Stimulated activated CD4-positive, alpha-beta T cell treated with anti-CD3 and anti-CD28 coated beads, TNF-alpha, amount 100 ng/mL, for 4 hours (primary cell): ENCODE measurements at places on chromosomes 16 and 17.

- no peak for DNase-seq
Observed at GRCh38 chr17:46044286-46044928, 45.4 kb downstream of the STH start.

DNA sequence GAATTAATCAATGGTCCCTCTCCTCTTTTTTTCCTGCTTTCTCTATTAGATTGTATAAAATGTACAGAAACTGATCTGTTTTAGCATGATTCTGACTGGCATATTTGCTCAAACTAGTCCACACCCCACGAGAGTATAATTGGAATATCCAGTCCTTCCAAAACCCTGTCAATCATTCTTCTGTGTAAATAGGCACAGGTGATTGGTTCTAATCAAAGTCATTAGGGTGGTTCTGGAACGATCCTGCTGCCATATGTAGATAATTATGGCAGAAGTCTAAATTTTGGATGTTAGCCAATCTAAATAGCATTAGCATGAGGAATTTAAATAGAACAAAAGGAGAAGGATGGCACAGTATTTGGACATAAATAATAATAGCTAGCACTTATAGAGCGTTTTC lies 165.7 kb downstream of the SHISA6 start:
- no peak for DNase-seq

DNA sequence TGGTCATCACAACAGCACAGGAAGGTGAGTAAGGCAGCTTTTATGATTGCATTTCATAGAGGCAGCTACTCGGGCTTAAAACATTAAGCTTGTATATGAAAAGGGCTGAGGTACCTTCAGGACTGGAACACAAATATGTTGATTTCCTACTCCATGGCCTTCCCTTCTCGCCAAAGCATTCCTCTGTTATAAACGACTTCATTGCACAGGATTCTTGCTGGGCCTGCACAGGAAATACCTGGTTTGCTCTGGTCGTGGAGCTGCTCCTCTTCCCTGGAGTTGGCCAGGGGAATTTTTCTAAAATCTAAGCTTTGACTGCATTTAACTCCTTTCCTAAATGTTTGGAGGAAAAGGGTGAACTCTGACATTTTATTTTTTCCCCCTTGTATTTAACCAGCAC lies 49.0 kb downstream of the CHD9 start:
- DNase-seq: no peak

DNA sequence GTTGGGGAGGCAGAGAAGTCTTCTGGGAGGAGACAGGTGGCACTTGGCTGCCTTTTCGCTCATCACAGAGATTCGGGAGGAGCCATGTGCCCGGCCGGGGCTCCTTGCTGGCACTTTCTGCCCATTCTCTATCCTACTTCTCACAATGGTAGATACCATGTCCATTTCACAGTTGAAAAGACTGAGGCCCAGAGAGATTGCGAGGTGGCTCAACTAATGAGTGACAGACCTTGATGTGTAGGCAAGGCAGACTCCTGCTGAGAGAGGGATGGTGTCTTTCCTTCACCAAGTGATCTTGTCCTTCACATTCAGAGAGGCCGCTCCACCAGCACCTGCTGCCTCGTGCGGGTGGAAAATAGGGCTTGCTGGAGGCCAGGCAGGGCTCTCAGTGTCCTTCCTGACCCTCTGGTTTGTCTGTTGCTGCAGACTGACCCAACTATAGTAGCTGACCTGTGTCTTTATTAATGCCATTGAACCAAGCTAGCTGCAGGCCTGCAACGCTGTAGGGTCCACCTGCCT lies 42.1 kb downstream of the MPRIP start:
- DNase-seq: no peak

GRCh38 chr17:45021607-45022287 lies 29.7 kb downstream of the DCAKD start:
- peak; percentile 49 for DNase-seq

- no peak for DNase-seq
Observed at GRCh38 chr16:27776556-27777225, 226.7 kb downstream of the KATNIP start.

- DNase-seq: no peak
Observed at GRCh38 chr16:9381905-9382304, 290.5 kb downstream of the HAPSTR1 start.

DNA sequence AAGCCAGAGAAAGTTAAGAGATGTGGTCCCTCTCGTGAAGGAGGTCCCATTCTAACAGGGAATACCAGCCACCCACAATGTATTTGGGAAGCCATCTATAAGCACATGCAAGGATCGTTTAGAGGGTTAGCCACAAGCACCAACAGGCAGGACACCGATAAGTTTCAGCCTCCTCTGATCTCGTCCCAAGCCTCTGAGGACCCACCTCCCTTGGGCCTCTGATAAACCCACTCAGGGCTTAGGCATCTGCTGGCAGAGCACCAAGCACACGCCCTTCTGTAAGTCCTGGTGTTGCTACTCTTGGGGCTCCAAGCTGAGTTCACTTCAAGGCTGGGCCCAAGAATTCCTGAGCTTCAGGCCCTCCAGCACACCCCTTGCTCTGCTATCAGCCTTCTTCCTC lies 5.4 kb upstream of the PNPO start:
- no peak for DNase-seq

- DNase-seq: no peak
Observed at GRCh38 chr17:37648555-37648954, 5.3 kb upstream of the DDX52 start.

DNA sequence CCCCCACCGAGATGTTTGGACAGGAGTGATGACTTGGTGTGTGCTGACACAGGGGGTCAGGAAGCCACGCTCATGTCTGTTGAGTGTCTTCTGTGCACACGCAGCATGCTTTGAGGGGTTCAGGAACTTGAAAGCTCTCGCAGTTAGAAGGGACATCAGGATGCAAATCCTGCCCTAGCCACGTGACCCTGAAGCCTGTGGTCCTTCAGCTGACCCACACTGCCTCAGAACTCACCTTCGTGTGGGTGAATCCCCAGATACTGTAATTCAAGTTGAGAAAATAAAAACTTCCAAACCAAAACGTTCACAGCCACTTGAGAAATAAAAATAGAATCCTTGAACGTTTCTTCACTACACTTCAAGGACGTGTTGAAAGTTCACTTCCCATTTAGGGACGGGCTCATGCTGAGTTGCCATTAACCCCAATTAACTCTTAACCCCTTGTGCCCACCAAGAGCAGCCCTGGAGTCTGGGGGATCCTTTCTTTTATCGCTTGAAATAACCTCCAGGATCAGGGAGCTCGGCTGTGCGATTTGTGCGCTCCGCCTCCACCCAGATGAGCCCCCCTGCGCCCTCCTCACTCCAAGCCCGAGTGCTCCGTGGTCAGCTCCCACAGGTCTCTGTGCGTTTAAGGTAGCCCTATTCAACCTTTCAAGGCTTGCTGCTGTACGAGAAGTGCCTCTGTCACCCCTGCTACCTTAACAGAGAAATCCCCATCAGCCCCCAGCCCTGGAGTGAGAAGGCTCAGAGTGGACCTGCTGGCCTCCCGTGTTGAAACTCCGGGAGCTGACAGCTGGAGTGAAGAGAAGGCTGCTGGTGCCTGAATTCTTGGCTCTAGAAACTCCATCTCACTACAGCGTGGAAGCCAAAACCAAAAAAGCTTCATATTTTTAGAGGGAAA lies 36.2 kb upstream of the NAT9 start:
- no peak for DNase-seq

DNA sequence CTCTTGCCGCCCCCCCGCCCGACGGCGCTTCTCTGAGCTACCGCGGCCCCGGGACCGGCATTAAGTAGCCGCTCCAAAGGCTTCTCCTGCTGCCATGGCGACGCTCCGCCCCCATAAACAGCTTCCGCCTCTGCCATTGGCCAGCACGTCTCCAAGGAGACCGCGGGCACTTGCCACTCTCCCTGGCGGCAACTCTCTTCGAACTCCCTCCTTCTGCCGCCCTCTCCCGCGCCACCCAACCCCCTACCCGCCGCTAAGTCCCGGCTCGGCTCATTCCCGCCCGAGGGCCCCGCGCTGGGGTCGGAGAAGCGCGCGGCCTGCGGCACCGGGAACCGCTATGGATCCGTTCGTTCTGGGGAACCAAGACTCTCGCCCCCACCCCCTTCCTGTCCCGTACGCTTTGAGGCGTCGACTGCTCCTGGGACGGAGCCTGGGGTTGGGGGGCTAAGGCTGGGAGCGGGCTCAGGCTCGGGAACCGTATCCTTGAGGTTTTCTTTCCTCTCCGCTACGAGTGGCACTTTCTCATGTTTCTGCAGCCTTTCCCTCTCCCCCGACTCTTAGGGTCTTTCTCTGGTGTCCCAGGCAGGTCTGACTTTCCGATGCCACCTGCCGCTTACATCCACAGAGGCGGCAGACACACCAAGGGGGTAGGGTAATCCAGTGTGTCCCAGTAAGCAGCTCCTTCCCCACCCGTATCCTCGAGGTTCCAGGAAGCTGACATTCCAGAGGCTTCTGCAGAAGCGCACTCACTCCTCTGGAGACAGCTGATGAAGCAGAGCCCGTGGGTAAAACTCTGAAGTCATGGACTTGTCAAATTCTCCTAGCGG lies at the start of gene FOXJ1:
Gene FOXJ1, minus strand, starts transcription at position 34 of the 827 bp plus-strand sequence. CDS start 850 bp downstream, outside the sequence.
- peak; percentile 82 for DNase-seq

DNA sequence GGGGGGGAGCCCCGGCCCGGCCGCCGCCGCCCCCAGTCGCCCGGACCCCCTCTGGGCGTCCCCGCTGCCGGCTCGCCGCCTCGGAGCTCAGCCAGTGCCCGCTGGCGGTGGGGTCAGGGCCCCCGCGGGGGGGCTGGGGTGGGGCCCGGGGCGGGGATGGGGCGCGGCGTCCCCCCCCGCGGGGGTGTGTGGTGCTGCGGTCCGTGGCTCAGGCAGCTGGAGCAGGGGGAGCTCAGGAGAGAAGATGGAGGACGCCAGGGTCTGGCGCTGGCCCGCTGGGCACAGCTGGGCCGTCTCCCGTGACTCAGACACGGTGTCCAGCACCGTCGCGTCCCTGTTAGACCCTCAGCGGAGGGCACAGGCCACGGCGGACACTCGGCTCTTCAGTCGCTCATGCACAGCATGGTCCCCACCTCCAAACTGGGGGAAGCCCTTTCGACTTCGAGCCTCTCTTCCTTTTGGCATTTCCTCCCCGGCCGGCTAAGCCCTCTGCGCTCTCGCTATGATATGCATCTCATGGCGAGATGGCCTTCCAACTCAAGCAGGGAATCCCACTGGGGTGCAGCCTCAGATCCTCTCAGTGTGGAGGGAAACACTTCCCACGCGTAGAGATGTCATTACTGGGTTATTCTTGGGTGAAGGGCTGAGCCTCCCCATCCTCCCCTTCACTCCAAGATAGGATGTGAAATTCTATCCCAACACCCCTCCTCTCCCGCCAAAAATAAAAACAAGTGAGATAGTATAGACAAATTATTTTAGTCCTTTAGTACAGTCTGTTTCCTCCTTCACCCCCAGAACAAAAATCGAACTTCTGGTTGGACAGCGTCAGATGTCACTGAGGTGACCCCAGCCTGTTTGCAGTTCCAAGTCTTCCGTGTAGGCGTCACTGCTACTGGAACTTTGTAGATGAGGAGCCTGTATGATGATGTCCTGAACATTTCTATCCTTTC lies 522 bp upstream of the VEZF1 start:
- no peak for DNase-seq

DNA sequence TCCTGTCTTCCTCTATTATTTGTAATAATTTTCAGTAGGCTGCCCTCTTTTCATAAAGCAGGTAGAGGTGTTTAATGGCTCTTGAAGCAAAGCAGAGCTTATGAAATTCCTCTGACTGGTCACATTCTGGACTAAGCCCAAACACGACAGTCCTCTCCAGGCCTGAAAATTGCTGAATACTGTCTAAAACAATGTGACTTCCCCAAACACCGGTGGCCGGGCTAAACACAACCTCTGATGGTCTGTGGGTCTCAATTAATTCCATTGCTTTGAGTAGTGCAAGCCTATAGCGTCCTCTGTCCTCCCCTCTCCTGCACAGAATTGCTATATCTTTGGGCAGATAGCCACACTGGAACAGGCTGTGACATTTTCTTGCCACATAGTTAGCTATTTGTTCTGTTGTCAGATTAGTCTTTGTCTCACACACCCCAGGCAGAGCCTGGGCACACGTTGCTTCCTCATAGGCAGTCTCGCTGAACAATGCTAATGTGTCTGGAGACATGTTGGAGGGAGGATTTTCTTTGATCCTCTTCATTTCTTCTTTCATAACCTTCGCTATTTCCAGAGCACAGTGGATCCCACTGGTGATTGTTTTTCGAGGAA lies 10.8 kb upstream of the SLFN12L start:
- no peak for DNase-seq

DNA sequence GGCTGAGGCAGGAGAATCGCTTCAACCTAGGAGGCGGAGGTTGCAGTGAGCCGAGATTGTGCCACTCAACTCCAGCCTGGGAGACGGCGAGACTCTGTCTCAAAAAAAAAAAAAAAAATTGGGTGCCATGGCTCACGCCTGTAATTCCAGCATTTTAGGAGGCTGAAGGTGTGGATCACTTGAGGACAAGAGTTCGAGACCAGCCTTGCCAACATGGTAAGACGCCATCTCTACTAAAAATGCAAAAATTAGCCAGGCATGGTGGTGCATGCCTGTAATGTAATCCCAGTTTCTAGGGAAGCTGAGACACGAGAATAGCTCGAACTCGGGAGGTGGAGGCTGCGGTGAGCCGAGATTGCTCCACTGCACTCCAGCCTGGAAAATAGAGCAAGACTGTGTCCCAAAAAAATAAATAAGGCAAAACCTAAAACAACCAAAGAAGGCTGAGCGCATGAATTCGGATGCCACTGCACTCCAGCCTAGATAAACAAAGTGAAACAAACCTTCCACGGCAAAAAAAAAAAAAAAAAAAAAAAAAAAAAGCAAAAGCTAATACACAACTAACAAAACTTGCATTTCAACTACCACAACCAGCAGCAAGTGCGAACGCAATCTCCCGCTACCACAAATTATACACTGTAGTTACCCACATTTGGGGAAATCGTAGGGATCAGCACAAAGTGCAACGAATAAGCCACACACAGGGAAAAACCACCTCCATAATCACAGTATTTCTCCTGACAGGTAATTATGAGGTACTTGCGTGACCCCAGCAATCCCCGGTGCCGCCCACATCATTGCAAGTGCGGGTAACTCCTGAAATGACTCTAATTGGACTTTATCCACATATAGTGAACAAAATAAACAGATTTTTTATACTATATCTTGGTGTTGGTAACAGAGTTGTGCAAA lies 25.6 kb downstream of the TEX14 start:
- DNase-seq: no peak

DNA sequence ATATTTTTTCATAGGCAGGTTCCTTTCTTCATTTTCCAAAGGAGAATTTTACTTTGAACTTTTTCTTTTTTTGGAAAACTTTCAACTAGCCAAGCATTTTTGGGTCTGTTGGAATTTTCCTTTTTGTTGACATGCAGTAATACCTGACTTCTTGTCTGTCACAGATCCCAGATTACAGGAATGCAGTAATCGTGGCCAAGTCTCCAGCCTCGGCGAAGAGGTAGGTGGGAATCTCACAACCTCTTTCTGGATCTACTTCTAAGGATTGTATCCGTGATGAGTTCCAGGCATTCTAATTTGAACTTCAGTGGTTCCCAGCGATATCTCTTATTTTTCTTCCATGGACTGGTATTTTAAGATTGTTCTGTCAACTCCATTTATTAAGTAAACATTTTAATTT lies 31.7 kb downstream of the PRPSAP2 start:
- no peak for DNase-seq

DNA sequence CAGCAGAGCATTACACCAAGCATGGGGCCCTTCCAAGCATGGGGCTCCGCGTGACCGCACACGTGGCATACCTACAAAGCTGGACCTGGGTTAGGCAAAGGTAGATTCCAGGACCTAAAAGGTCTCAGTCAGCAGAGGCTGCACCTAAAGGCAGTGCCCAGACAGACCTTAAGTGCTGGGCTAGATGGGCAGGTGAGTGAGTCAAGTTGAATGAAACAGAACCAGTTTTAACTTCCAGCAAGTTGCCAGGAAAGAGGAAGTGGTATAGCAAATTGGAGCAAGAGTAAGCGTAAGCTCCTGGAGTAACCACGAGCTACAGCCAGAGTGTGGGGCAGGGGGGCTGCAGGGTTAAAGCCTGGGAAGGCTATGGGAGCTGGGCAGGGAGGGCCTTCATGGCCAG lies 49.5 kb downstream of the SRCIN1 start:
- no peak for DNase-seq
